ENCODE measurements at places on chromosomes 1 and 21.

GRCh38 chr1:156420205-156421061, 51.4 kb downstream of the RHBG start:
- no peak for DNase-seq

- no peak for DNase-seq
Measured at GRCh38 chr1:186443638-186444037, 17.3 kb downstream of the PDC start.

DNA sequence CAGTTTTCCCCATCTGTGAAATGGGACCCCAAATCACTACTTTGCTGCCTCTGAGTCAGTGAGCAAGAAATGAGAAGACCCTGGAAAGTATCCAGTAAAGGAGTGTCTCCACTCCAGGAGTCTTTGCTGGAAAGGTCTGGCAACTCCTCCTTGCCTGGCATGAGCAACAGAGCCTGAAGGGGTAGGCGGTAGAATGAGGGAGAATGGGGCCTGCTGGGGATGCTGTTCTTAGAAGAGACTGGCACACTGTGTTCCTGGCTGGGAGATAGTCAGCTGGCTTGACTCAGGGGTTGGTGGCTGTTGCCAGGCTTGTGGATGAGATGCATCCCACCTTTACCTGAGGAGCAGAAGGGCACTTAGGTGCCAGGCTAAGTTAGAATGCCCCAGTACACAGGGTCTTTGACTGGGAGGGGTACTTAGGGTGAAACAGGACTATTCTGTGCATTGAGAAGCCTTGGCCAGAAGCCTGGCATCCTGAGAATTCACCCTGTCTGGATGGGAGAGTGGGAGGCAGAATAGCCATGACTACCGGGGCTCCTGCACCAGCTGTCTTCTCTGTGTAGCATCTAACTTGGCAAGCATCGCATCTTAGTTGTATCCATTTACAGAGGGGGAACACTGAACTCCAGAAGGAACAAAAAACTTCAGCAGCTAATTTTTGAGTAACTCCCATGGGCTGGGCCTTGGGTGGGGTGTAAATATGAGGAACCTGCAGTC, 2.5 kb downstream of the MFSD2A start:
- DNase-seq: no peak

GRCh38 chr1:104406728-104407127, 657.0 kb downstream of the AMY1C start:
- DNase-seq: no peak

DNA sequence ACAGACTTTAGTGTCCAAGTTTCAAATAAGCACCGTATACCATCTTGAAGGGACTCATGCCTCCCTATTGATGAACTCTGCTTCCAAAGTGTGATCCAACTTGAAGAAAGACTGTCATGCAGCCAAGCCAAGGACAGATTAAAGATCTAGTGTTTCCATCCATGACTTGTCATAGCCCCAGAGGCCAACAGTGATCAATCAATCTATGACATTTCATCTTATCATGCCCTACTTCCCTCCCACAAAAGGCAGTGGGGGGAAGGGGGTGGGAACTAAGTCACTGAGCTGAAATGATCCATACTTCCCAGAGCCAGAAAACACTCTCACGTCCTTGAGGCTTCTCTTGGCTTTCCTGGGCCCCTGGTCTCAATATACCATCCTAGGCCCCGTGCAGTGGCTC, 4.0 kb downstream of the SERPINC1 start:
- DNase-seq: no peak

- no peak for DNase-seq
Measured at GRCh38 chr1:162336621-162337285, 39.9 kb downstream of the SPATA46 start.

DNA sequence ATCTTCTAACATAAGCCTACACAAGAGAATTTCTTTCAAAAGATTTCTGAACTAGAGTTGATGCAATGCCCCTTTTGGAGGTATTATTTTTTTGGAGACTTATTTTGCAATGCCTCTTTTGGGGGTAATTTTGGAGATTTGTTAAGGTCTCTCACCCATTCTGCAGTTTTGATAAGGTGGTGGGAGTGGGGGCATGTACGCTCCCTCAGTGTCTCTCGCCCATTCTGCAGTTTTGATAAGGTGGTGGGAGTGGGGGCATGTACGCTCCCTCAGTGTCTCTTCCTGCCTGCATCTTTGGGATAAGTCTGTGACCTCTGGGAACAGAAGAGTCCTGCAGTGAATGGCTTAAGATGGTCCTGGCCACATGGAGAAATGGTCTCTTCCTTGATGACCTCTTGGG, 312.2 kb downstream of the ZP4 start:
- no peak for DNase-seq

GRCh38 chr21:39518847-39519210, 67.1 kb downstream of the SH3BGR start:
- DNase-seq: no peak

- DNase-seq: peak; percentile 40
Measured at GRCh38 chr1:8090241-8090702, 64.2 kb upstream of the ERRFI1 start.

DNA sequence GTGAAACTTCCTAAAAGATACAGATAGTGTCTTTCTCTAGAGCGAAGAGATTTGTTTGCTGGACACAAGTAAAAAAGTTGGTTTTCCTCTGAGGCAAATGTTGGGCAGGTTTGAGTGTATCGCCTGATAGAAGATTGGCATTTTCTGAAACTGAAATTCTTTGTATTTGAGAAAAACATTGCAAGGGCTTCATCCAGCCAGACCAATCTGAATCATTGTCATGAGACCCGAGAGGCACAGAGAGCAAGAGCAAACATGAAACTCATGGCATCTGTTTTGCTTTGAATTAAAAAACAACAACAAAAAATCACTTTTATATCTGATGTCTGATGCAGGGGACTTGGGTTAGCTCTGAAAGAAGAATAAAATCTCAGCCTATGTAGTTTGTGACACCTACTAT, 379.3 kb upstream of the NCAM2 start:
- no peak for DNase-seq

GRCh38 chr1:39105841-39106765, 80.0 kb downstream of the NDUFS5 start:
- peak; percentile 49 for DNase-seq

- DNase-seq: no peak
Measured at GRCh38 chr21:34900376-34900775, 148.7 kb downstream of the RUNX1 start.

- no peak for DNase-seq
Measured at GRCh38 chr1:246907472-246907871, 24.3 kb downstream of the AHCTF1 start.

GRCh38 chr1:18751425-18751824, 108.0 kb downstream of the TAS1R2 start:
- DNase-seq: no peak

GRCh38 chr1:231279081-231279480, 38.1 kb downstream of the GNPAT start:
- DNase-seq: no peak

DNA sequence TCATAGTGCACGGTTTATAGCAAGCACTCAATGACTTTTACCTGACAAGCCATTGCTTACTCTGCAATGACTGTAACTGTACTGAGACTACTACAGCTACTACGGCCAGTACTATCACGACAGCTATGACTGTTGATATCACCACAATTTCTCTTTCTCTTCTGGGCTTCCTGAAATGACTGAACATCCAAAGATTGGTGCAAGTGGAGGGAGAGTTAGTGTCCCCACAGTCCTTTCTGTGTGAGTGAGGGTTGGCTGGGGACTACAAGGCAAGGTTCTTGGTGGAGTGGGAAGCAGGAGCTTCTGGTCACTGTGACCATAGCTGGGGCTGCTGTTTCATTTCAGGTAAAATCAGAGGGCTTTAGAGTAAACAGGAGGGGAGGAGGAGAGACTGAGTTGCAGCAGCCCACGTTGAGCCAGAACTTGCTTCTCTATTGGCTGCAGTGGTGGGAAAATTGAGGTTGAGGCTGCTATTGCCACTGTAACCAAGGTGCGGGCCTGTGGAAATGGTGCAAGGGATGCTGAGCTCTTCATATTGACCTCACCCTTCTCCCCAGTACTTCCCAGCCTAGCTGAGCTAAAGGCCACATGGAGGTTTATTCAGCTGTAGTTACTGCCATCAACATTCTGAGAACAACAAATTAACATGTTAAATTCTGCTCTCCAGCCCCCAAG, 14.1 kb upstream of the IL10 start:
- no peak for DNase-seq

DNA sequence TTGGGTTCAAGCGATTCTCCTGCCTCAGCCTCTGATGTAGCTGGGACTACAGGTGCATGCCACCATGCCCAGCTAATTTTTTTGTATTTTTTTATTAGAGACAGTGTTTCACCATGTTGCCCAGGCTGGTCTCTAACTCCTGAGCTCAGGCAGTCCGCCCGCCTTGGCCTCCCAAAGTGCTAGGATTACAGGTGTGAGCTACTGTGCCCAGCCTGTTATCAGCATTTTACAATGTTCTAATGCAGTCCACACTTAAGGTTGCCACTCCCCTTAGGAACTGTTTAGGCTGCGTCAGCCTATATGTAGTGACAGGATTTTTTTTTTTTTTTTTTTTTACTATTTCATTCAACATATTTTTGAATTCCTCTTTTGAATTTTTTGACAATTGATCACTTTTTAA, 30.2 kb downstream of the AGPAT3 start:
- DNase-seq: no peak

GRCh38 chr1:154466206-154466605, 35.8 kb upstream of the TDRD10 start:
- no peak for DNase-seq

GRCh38 chr1:174060090-174060489, 37.9 kb upstream of the RC3H1 start:
- DNase-seq: no peak

DNA sequence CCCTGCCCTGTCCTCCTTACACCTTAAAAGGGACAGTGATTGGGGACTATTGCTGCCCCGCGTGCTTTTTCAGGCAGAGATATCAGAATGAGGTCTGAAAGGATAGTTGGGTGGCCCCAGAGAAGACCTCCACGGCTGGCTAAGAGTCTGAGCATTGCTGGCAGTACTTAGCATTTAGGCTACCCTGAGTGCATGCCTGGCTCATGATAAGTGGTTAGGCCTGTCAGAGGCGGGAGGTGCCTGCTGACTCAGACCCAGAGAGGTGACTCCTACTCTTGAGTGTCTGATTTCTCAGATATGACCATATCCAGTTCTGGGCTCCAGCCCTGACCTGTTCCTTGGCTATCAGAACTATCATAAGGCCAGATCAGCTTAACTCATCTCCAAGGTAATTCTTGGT, 213.7 kb downstream of the PBX1 start:
- peak; percentile 74 for DNase-seq

DNA sequence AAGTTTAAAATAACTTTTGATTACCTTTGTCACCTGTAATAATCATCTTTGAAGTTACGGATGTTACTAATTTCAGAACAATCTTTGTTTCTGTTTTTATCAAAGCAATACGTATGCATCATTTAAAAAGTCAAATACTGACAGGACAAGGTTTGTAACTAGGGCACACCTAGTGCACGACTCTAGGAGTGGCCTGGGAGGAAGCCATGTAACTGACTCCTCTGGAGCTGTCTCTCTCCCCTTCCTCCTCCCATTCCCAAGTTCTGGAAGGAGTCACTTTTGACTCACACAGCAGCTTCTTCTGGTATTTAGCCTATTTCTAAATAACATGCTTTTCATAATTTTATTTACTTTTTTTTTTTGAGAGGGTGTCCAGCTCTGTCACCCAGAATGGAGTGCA, 11.8 kb upstream of the RAP1GAP start:
- no peak for DNase-seq

DNA sequence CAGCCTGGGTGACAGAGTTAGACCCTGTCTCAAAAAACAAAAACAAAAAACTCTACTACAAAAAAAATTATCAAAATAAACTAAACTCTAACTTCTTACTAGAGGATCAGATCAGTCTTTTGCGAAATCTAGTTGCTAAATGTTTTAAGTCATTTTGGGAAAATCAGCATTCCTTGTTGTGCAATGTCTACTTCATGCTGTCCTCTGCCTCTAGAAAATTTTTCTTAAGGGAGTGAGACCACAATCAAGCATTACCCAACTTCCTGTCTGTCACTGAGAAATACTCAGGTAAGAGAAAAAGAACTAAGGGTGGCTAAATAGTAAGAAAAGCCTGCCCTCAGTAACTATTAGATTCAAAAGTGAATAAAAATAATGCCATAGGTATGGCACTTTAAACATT, 67.2 kb upstream of the FOXD3 start:
- DNase-seq: no peak

- DNase-seq: no peak
Measured at GRCh38 chr1:29457496-29458368, 221.4 kb downstream of the PTPRU start.

- no peak for DNase-seq
Measured at GRCh38 chr1:197811769-197812168, 36.5 kb upstream of the DENND1B start.

- no peak for DNase-seq
Measured at GRCh38 chr21:22280851-22281250, 1282.6 kb downstream of the NCAM2 start.

GRCh38 chr1:156863631-156864030, 3.0 kb downstream of the NTRK1 start:
- no peak for DNase-seq

GRCh38 chr1:26946270-26946669, 14.0 kb downstream of the KDF1 start:
- no peak for DNase-seq

DNA sequence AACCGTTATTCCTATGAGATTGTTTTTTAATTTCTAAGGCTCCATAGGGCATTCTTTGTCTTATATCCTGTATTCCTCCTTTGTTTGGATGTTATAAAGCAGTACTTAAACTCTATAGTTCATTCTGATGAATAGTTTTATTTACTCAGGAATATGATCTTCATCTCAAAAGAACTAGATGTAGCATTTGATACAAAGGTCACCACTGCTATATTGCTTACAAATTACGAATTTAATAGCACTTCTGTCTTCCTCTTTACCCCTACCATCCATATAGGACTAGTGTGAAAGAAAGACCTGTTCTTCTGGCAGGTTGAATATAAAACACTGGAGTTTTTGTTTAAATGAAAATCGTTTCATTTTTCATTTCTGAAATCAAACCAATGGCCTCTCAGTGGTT, 468.1 kb upstream of the CXADR start:
- DNase-seq: no peak

- DNase-seq: no peak
Measured at GRCh38 chr1:44803312-44804095, 3.3 kb downstream of the PLK3 start.

GRCh38 chr1:188891958-188892357, 1585.7 kb downstream of the BRINP3 start:
- DNase-seq: no peak

DNA sequence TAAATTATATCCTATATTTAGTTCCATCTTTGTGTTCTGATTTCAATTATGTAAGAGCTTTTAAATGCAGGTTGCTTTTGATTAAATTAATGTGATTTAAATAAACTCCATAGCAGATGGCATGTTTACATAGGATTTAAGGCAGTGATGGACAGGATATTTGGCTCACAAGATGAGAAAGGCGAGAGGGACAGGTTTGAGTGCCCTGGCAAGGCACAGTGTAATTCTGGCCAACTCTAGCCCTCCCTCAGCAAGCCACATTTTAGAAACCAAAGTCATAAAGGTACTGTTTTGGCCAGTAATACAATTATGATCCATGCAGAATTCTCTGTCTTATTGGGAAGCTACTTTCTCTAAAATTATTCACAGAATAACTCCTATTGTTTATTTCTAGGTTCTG, 50.6 kb upstream of the C1orf146 start:
- no peak for DNase-seq

- DNase-seq: no peak
Measured at GRCh38 chr1:215376544-215377264, 190.4 kb upstream of the KCTD3 start.

Measured in AG08396 (cell line).